Kidney epithelial cell (primary cell): ENCODE measurements at places on chromosomes 13 and 19. TPM values are rescaled to one million over a fixed set of nuclear protein-coding genes. Genes with fewer than 3 reads are reported as not detected.
A peak's percentile ranks its signal among the peaks of the same experiment; 100 is the strongest.

GRCh38 chr13:106499896-106500295 lies 35.6 kb downstream of the EFNB2 start:
- no peak for DNase-seq

The FXYD5 gene
- total RNA-seq, result 135 and 153 TPM in 2 replicates

DNA sequence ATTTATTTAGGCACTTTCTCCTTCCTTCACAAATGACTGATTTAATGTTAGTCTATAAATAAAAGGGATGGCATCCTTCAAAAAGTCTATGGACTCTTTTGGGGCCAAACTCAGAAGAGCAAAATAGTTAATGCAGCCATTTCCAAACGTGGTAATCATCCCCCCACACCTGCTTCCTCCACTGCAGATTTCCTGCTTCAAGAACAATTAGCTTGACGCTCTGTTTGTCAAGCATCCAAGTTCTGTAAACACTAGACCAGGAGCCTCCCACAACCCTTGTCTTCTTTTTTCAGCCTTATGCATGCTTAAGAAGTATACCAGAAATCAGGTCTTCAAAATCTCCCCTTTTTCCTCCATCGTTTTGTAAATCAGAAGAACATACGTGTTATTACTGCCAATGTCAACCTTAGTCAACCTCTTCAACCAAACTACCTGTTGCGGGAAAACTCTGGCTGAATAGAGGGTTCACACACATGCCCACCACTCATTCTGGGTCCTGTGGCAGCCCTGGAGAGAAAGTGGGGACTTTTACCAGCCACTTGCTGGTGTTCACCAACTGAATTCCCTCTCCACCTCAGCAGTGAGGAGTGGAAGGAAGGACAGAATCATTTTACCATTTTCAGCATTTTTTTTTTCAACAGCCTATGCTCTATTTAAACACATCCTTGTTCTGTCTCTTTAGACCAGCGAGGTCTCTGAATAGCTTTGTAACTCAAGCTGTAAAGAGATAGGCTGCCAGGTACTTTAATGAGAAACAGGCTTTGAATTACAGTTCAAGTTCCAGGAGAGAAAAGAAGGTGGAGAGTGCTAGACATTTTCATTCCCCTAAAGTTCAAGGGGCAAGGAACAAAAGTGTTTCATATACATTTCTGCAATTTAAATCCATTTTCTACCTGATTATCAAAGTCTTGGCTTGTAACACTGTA lies 39.1 kb downstream of the EFNB2 start:
- DNase-seq, result no peak

The FPR3 gene
- not detected in 2 replicates for total RNA-seq

DNA sequence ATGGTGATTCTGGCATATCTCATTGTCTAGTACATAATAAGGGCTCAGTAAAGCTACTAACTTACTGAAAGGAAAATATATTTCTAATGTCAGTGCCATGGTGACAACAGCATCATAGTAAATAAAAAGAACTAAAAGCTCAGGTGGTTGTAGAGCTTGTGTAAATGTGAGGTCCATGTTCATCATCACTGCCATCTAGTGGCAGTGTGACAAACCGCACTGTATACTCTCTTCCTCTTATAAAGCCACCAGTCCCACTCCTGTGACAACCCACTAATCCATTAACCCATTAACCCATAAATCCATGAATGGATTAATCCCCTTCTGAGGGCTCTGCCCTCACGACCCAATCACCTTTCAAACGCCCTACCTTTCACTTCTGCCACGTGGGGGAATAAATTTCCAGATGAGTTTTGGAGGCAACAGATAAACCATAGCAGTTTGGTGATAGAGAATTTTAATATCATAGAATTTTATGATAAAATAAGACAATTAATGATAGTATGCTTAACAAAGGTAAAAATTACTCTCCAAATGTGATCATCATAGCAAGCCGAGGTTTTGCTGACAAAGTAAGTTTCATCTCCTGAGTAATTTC lies 160.4 kb upstream of the SGCG start:
- DNase-seq, result peak; percentile 14

- DNase-seq, result no peak
These were observed 316.1 kb downstream of the COG6 start for GRCh38 chr13:39971526-39971925.

GRCh38 chr19:13640611-13641010 lies 123.7 kb upstream of the MRI1 start:
- no peak for DNase-seq

DNA sequence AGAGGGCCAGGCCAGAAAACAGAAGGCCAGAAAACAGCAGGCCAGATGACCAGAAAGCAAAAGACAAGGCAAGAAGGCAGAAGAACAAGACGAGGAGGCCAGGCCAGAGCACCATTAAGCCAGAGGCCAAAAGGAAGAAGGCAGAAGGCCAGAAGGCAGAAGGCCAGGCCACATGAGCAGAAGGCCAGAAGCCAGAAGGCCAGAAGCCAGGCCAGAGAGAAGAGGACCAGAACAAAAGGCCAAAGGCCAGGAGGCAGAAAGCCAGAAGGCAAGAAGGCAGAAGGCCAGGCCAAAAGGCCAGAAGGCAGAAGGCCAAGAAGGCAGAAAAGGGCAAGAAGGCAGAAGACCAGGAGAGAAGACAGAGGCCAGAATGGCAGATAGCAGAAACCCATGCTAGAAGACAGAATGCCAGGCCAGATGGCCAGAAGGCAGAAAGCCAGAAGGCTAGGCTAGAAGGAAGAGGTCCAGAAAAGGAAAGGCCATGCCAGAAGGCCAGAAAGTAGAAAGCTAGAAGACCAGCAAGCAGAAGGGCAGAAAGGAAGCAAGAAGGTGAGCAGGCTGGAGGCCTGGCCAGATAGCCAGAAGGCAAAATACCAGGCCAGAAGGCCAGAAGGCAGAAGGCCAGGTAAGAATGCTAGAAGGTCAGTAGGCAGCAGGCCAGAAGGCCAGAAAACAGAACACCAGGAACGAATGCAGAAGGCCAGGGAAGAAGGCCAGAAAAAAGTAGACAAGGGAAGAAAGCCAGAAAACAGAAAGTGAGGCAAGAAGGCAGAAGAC lies 187.6 kb downstream of the TUBA3C start:
- no peak for DNase-seq

DNA sequence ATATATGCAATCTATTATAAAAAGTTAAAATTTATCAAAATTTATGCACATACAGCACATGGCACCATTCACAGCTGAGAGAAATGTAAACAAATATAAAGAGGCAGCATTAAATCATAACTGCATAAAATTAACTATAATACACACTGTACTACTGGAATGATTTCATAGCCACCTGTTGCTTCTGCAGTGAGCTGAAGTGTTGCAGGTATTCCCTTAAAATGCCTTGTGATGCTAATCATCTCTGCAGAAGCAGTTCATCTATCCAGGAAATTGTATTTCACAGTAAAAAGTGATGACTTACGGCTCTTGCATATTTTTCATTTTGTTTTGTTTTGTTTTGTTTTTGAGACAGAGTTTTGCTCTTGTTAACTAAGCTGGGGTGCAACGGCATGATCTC lies 82.1 kb downstream of the STOML3 start:
- DNase-seq, result no peak

The MBD3L2 gene
- total RNA-seq, result not detected in 2 replicates

DNA sequence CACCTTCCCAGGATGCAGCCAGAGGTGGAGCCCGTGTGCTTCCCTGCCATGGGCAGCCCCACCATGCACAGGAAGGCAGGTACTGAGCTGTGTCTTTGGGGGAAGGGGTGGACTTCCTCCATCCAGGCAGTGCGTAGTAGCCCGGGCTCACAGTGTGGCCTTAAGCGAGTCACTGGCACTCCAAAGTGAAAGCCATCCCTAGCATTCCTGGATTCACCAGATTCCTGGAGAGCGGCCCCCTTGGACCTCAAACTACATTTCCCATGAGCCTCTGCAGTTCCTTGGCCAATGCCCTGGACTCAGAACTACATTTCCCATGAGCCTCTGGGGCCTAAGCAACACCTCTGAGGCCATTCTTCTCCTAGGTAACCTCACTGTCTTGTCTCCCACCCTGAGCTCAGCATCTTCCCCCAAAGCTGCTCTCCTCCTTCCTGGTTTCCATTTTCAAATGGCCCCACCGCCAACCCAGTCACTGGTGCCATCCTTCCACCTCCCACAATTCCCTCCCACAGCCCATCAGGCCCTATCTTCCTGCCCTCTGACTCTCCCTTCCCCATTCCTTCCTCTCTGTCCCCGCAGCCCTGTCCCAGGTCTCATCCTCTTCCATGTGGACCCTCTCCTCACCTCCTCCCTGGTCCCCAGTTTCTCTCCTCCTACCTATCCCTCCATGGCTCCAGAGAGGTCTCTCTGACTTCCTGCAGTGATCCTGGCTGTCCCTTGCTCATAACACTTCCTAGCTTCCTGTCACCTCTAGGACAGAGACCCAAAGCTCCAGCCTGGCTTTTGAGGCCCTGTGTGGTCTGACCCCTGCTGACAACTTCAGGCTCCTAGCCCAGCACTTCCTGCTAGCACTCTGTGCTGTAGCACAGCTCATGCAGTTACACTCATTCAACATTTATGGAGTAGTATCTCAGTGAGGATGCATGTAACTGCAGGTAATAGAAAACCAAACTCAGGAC lies at the start of gene C19orf81:
Gene C19orf81, plus strand, starts transcription at position 13 of the 959 bp plus-strand sequence. Its CDS starts 0 bp downstream, at position 13.
- no peak for DNase-seq
